ENCODE measurements at places on chromosomes 5 and 9.

GRCh38 chr9:83536332-83536731 is 1.9 kb downstream of the FRMD3 start:
- no peak for DNase-seq

DNA sequence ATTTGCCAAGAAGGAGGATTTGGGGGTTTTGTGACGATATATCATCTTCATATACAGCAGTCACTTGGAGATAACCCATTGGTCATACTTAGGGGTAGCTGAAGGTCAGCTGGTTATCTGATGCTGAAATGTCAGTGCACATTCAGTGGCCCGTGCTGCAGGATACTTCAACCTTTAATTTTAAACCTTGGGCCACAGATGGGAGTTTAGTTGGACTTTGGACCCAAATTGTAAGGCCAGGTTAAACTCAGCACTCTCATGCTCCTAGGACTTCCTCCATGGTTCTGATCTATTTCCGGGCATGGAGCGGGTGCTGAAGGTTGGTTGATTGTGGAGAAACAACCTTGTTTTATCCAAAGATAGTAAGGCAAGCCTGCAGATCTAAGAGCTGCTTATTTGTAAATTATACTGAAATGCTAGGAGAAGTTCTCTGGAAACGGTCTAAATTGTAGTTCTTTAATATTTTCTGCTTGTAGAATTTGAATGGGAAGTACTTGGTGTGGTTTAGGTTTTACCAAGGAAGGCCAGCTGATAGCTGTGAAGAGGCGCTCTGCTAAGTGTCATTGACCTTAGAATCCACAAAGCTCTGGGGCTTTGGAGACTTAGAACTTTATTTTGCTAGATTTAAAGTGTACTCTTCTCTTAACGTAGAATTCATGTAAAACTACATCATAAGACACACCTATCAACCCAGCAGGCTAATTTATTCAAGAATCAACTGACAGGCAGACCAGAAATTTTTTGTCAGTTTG is 38.6 kb downstream of the SLC44A1 start:
- no peak for DNase-seq

GRCh38 chr9:12464910-12465512 is 228.2 kb upstream of the TYRP1 start:
- DNase-seq: no peak

- DNase-seq: no peak
These were observed 10.7 kb downstream of the IFNA5 start for GRCh38 chr9:21294364-21294774.

DNA sequence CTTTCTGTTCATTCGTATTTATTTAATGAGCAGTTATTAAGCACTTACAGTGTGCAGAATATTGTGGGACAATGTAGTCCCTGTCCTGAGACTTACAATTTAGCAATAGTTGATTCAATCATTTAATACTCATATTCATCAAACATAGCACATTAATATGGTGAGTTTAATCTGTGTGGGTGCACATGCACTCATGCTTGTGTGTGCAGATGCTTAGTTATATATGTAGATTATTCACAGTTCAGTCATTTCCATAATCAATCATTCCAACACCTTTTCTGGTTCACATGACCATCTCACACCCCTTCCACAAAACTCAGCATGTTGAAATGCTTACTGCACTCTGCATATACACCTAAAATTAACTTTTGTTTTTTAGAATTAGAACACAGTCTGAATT is 321.6 kb upstream of the RFX3 start:
- DNase-seq: no peak

GRCh38 chr5:143229896-143230675 is 173.4 kb downstream of the NR3C1 start:
- no peak for DNase-seq

DNA sequence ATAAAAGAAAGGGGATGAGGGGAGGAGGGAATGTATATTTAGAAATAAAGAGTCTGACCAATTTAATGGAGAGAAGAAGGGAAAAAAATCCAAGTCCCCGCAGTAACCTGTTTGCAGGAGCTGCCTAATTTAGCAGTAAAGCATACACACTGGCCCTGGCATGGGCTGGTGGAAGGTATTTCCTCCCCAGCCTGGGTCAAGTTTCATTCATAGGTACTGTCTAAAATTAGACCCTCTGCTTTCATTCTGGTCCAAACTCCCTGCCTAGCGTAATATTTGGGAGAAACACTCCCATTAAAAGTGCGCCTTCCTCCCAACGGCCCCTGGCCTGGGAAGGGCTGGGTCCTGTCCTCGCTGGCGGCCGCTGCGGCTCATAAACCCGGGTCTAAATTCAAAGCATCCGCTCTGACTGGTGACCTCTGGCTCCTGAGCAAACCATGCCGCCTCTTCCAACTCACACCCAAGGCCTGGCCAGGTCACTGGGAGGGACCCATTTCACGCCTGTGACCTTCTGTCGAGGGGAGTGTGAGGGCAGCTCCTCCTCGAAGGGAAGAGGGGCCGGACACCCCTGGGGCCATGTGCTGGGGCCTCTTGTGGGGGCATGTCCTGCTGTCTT is 123.2 kb downstream of the FGF18 start:
- DNase-seq: no peak

DNA sequence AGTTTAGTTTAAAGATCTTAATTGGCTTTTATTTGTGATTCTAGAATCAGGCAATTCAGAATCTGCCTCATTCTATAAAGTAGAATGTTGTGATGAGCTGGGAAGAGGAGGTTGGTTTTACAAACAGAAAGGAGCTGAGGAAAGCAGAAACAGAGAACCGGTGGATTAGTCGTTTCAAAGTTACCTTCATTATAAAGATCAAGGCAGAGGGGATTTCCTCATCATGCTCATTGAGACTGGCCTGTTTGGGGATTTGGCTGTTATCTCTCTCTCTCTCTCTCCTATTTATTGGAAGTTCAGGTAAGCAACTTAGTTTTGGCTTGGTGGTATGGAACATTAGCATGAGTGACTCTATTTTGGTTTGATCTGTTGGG is 134.0 kb downstream of the GCNT1 start:
- no peak for DNase-seq

GRCh38 chr9:23769307-23769935 is 56.6 kb downstream of the ELAVL2 start:
- no peak for DNase-seq

DNA sequence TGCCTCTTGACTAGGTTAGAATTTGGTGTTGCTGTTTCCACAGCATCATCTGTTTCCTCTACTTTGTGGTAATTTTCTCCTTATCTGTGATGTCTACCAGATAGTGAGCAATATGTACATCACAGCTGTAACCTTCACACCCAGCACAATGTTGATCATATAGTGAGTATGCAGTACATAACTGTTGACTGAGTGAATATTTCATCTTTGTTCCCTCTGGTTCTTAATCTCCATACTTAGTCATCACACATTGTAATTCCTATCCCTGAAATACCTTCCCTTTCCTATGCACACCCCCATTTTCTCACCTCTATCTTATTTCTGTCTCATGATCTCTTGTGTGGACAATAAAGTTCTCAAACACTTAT is 115.9 kb downstream of the KIF4B start:
- no peak for DNase-seq

GRCh38 chr9:108209132-108209685 is 646.6 kb downstream of the ACTL7B start:
- no peak for DNase-seq

Measured in SIG-M5 (cell line).